ENCODE measurements at places on chromosomes 11 and 22.
A peak's percentile ranks its signal among the peaks of the same experiment; 100 is the strongest.

DNA sequence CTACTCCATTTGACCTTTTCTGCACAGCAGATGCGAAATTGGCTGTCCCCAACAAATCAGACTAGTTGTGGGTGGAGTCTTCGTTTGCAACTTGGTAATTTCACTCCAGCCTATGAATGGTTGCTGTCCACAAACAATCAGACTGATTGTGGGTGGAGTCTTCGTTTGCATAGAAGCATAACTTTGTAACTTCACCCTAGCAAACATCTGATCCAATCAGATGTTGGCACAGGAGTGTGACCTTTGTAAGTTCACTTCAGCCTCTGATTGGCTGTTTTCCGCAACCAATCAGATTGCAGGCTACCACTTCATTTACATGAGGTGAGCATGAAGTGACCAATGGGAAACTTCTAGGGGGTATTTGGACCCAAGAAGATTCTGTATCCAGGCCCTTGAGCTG, 16.3 kb upstream of the CABP2 start:
- DNase-seq = no peak

DNA sequence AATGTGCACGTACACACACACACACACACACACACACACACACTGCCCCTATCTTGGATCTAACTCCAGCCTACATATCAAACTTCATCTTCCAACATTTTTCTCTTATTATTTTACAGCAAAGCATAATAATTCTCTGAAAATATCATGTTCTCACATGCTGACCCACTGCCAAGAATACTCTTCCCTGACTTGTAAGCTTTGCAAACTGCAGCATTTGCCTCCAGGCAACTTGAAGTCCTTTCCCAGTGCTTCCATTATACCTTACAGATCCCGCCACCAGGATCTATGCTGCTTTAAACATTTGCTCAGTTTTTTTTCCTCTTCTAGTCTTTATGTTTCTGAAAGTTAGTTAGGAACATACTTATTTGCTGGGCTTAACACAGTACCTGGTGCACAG, 483.3 kb upstream of the ARHGAP42 start:
- no peak for DNase-seq

GRCh38 chr11:44324749-44325525, 15.0 kb upstream of the ALX4 start:
- DNase-seq = no peak

DNA sequence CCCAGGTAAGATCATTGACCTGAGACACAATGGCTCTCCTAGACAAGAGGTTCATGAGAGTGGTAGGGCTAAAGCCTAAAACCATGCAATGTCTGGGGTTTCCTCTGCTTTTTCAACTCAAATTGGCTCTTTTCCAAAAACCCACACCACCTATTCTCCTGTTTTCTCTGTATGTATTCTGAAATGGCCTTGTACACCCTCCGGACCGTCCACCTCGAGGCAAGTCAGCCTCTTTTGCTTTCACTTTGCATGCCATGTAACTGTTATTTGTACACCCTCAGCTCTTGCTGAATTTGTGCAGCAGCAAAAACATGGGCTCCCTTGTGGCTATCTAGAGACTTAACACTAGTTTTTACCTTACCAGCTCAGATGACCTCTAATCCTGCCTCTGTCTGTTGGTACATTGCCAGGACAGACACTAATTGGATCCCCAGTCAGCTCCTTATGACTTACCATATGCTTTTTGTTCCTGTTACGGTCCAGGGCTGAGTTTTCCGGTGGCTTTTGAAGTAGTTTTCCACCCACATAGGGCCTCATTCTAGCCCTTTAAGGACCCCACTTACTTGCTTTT, 288.0 kb downstream of the SBF2 start:
- no peak for DNase-seq

GRCh38 chr11:96284917-96285316, 58.1 kb downstream of the MAML2 start:
- no peak for DNase-seq

- DNase-seq = no peak
Measured at GRCh38 chr11:128525411-128526243, 61.7 kb downstream of the ETS1 start.

GRCh38 chr22:39344046-39344390, 5.8 kb upstream of the SYNGR1 start:
- DNase-seq = no peak

DNA sequence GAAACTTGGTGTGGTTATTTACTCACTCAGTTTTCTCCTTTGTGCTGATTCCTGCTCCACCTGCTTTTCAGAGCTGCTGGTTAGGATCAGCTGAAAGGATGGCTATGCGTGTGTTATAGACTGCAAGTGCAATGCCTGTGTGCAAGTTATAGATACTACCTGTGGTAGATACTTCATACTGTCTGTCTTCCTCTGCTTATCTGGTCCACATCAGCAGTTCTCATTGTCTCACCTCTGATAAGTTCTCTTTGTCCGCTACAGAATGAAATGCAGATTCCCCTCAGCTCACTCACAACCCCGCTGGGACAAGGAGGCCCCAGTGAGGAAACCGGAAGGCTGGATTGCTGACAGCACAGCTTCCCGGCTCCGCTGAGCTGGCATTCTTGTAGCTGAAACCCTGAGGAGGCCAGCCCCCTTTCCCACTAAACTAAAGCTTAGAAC, 37.5 kb upstream of the LYVE1 start:
- no peak for DNase-seq

- no peak for DNase-seq
Measured at GRCh38 chr22:19498866-19499190, 19.1 kb downstream of the CDC45 start.

GRCh38 chr22:28096161-28096560, 177.1 kb upstream of the PITPNB start:
- DNase-seq = no peak

DNA sequence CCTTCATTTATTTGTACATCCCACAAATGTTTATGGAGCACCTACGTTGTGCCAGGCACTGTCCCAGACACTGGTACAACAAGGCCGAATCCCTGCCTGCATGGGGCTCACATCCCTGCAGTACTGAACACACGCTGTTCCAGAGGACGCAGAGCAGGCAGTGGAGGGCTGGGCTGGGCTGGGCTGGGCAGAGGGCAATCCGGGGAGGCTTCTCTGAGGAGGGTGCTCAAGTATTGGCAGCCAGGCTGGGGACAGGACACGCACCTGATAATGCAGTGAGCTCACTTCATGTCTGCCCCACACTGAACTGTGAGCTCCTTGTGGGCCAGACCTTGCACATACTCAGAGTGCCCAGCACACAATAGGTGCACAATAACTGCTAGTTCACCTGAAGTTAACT, 34.1 kb downstream of the CYTH4 start:
- DNase-seq = no peak

DNA sequence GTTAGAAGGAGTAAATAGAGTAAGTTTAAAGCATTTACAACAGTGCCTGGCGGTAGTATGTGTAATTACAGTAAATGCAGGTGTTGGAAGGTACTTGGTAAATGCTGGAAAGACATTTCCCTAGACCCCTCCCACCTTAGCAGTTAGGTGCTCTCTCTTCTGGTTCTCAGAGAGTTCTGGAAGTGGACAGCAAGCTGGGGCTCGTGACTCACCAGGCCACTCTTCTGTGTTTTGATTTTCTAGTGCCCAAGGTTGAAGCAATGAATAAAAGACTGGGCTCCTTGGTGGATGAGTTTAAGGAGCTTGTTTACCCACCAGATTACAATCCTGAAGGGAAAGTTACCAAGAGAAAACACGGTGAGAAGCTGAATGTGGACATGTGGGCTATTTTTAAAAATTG, 27.6 kb downstream of the SNU13 start:
- DNase-seq = no peak

- DNase-seq = no peak
Measured at GRCh38 chr22:30077279-30077880, 2.9 kb upstream of the HORMAD2 start.

- no peak for DNase-seq
Measured at GRCh38 chr11:119030029-119030328, 698 bp downstream of the SLC37A4 start.

DNA sequence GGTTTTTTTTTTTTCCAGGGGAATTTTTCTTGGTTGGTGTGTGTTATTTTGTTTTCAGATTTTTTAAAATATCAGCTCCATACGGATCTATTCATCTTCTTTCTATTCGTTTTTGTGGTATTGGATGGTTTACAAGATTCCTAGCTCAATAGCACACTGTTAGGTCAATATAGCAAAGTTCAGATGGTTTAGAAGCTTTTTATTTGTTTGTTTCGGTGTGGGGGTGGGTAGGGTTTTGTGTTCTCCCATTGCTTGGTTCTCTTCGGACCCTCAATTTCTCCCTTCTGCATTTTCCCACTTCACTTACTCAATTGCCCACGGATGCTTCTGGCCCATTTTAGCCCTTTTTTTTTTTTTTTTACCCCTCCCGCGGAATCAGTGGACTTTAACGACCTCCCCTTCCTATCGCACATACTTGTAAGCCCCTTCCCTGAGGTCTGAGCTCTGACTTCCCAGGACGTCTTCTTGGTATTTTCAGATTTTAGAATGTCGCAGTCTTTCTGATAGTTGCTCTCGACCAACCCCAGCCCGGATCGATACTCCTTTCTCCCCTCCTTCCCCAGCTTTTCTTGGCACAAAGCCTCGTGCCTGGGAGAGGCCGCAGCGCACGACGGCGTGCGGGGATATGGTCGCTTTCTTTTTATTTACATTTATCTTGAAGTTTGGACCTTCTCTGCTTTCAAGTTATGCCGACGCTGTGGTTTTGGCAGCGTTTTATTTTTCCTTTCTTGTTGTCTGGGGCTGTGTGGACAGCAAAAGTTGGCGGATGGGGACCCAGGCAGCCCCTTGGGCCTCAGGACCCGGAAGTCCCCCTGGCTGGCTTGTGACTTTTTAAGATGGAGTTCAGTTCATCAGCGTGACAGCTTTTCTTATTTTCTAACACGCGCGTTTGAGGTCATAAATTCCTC, 4.4 kb upstream of the SPDYC start:
- DNase-seq = no peak

- no peak for DNase-seq
Measured at GRCh38 chr22:31212783-31213629, 908 bp downstream of the LIMK2 start.

DNA sequence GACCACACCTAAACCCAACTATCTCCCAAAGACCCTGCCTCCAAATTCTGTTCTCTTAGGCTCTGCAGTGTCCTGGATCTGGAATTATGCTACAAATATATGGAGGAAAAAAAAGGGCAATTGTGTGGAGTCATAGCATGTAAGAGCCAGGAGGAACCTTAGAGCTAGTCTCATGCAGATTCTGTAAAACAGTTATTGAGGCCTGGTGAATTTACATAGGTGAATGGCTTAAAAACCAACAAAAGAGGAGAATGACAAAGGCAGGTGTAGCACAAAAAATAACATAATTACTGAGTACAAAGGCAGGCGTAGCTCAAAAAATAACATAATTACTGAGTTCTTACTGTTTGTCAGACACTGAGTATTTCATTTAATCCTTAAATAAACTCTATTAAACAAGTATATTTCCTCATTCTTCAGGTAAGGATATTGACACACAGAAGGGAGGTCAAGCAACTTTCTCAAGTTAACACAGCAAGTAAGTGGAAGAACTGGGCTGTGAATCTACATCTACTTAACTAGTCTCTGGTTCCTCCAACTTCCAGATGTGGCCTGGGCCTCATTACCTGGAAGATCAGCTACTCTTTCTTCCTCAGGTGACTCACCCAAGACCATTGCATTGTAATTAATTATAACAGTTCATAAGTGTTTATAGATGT, 938.9 kb upstream of the TENM4 start:
- no peak for DNase-seq

- no peak for DNase-seq
Measured at GRCh38 chr22:29298641-29299040, 7.8 kb upstream of the GAS2L1 start.

- DNase-seq = no peak
Measured at GRCh38 chr11:73333173-73333572, 25.1 kb downstream of the ARHGEF17 start.

DNA sequence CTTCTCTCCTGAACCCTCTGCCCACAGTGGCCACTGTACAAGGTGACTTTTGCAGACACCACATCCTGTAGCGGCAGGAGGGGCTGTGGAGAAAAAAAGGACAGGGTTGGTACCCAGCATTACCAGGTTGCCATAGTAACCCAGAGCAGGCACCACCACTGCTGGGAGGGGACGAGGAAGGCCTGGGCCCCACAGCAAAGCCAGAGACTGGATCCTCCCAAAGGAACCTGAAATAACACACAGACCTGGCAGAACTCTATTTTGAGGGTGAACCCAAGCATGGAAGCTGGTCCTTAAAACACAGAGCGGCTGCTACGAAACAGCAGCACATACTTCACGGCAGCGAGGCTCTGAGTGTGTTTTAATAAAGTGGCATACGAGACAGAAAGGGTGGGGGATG, 380.6 kb downstream of the CTTN start:
- DNase-seq = no peak

- DNase-seq = peak; percentile 14
Measured at GRCh38 chr22:49789289-49790141, 38.2 kb downstream of the BRD1 start.

- DNase-seq = no peak
Measured at GRCh38 chr11:95465887-95466286, 234.9 kb upstream of the SESN3 start.

DNA sequence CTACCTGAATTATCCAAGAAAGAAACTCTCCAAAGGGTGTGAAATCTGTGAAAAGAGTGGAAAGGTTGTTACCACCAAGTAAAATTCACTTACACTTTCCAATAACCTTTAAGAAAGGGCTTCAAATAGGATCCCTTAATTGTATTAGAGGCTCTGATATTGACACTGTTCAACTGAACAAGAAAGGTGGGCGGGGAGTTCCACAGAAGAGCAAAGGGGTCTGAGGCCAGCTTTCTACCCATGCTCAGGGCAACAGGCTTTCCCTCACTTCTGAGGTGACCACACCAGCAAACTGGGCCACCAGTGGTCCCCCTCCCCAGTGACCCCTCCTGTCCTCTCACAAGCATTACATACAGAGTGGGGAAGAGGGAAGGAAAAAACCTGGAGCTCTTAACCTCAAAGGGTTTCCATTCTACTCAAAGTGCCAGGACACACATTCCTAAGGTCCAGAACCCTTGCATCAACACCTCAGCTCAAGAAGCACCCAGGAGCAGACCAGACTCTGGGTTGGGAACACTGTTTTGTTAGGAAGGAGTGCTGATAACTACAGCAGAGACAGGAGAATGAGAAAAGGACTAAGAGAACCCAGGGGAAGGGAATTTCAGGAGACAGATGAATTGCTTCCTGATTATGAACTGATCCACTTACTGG, 71.6 kb upstream of the AKIP1 start:
- no peak for DNase-seq

GRCh38 chr11:108196901-108197300, 25.5 kb downstream of the NPAT start:
- DNase-seq = no peak

DNA sequence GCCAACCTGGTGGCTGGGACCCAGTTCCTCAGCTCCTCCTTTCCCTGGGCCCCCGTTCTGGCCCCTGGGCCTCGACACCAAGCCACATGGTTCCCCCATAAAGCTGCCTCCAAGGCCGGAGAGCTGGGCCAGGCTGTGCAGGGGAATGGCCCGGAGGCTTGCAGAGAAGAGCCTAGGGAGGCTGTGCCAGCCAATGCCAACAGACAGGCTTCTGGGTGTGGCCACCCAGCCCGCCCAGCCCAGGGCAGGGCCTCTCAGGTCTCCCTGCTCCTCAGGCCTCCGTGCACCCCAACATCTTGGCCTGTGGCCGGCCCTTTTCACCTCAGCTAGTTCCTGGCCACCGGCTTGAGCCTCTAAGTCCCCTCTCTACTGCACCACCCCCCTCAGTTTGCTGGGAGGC, 17.4 kb upstream of the FLRT1 start:
- DNase-seq = no peak

Measured in RWPE1 (cell line).